ENCODE measurements at places on chromosomes 2 and 18.

DNA sequence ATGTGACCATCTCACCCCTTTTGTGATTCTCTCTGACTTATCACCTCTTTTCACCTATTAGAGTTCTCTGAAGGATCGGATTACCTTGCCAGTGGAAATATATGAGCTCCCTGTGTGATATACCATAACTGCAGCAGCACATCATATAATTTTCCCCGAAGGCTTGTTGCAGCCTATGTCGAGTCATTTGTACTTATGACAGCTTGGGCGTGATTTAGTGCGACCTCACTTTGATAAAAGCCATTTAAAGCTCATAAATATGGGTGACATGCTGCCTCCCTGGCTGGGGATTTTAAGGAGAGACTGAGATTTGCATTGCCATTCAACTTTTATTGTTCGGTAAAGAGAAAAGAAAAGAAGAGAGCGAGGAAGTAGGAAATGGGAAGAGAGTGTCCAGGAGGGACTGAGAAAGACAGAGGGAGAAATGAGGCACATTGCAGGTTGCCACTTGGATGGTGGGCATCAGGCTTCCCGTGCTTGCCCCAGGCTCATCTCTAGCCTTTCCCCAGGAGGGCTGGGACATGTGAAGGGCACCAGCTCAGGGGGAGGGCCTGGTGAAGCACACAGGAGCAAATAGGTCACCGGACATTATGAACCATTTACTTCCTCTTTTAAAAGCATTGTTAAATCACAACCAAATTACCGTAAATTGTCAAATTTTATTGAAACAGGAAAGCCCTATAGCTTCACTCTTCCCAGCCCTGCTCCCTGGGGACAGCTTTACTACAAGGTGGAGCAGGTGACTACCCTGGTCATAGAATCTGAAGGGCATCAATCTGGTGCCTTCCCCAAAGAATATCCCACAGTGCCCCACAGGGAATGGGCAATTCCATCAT is 161.3 kb downstream of the SETBP1 start:
- no peak for DNase-seq

DNA sequence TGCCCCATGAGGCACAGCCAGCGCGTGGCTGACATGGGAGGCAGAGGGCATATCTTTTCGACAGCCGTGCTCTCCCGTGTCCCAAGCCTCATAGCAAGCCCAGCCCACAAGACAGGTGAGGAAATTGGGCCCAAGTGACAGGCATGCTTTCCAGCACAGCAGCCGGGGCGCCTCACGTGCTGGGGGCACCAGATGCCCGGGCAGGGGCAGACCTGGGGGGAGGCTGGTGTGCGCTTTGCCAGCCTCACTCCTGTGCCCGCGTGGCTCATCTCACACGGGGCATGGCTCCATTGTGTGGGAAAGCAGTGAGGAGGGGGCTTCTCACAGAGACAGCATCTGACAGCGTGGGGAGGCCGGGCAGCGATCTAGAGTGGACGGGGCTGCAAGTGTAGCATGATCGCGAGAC is 93.2 kb downstream of the USP40 start:
- DNase-seq, result no peak

GRCh38 chr2:191965733-191966132 is 118.8 kb upstream of the CAVIN2 start:
- DNase-seq, result no peak

GRCh38 chr2:181586569-181587081 is 70.3 kb downstream of the CERKL start:
- DNase-seq, result no peak

DNA sequence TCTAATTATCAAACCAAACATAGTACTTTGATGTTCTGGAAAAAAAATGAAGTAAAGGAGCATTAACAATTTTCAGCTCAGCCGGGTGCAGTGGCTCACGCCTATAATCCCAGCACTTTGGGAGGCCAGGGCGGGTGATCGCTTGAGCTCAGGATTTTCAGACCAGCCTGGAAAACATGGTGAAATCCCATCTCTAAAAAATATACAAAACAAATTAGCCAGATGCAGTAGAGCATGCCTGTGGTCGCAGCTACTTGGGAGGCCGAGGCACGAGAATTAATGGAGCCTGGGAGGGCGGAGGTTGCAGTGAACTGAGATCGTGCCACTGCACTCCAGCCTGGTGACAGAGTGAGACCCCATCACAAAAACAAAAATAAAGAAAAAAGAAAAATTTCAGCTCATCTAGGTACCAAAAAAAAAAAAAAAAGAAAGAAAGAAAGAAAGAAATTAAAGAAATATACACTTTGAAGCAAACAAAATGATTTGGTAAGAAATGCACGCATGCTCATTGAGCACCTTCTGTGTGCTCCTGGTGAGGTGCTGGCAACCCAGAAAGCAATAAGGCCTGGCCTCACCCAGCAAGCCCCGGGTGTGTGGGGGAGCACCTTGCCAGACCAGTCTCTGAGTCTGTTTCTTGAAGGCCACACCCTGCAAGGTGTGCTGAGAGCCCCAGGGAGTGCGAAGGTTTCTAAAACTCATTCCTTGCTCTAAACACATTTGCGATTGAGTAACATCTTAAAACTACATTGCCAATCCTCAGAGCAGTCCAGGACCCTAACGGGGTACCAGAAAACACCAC is 133.5 kb downstream of the TFCP2L1 start:
- DNase-seq, result no peak

DNA sequence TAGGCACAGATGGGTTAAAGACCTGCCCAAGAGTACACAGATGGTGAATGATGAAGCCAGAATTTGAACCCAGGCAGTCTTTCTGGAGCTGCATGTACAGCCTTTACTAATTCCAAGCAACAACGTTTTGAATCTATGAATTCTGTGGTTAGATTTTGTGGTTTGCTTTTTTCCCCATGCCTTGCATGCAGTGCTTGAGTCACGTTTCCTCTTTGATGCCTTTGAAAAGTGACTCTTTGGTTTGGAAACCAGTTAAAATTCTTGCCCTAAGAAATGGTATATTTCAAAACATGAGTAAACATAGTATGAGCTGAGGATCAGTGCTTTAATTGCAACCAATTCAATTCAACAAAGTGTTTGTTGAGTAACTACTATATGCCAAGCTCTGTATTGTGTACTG is 48.2 kb upstream of the PPM1B start:
- DNase-seq, result no peak
